NCI-H2081 (cell line): ENCODE measurements at places on chromosomes 5 and 9.
A peak's percentile ranks its signal among the peaks of the same experiment; 100 is the strongest.

DNA sequence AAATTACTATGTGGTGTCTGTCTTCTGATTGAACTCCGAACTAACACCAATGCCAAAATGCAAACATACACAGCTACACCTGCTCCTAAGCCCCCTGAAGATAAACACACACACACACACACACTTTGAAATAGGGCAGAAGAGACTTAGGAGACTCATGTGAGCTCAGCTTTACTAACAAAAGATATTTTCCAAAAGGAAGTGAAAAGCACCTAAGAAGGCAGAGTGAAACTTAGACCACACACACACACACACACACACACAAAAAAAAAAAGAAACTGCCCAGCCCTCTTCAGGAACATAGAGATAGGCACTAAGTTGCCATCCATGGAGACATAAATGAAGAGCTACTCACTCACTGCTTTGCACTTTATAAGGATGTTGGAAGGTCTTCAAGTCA, 45.2 kb upstream of the APC start:
- DNase-seq, result no peak

DNA sequence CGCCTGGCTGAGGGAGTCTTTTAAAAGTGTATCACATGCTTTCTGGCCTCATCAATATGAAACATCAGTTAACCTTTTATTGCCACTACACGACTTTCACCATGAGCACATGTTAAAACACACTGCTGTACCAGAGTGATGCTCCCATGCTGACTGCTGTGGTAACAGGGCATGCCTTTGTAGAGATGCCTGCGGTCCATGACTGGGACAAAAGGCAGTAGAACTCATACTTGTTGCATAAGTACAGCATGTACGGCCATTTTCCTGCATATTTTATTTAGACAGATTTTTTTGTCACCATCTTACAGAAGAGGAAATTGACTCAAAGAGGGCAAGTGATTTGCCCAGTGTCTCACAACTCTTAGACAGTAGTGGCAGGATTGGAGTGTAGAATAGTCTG, 105.7 kb upstream of the ADAMTSL1 start:
- no peak for DNase-seq

DNA sequence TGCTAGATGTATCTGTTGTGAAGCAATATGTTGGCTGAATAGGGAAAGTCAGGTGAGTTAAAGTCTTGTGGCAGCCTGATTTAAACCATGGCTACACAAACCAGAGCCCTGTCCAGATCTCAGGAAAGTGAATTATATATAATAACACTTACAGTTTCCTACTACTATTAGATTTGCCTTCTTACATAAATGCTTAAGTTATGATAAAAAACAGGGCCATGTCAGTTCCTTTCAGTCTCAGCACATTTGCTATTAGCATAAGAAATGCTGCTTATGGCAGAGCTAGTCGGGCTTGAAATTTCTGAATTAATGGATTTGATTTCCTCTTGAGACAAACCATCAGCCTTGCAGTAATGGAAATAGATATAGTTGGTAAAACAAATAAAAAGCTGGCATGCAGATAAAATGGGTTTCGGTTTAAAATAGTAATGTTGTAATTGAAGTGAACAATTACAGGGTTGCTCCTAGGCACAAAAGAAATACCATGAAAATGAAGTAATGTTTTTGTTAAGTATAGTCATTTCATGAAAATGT, 664.2 kb upstream of the ZNF608 start:
- peak; percentile 70 for DNase-seq

DNA sequence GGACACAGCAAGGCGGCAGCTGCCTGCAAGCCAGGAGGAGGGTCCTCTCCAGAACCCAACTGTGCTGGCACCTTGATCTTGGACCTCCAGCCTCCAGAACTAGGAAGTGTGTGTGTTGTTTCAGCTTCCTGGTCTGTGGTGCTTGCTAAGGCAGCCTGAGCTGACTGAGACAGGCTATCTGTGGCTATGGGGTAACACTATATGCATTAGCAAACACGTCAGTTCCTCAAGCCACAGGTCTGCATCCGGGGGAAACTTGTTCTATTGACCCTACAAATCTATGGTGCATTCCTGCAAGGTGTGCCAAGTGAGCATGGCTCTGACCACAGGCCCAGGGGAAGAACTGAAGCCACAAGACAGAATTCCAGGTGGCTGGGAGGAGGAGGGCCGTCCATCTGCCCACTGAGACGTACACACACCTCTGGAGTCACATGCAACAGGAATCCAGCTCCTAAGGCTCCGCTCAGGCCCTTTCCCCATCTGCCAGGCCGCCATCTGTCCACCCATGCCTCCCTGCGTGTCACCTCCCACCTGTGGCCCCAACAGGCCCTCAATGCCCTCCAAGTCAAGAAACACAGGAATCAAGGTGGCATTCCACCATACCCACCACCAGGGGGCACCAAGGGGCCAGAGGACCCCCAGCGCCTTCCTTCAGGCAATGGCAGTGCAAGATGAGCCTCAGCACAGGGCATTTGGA, 174.9 kb downstream of the ROR2 start:
- peak; percentile 59 for DNase-seq

GRCh38 chr5:68134033-68134668, 81.4 kb upstream of the PIK3R1 start:
- DNase-seq, result no peak

DNA sequence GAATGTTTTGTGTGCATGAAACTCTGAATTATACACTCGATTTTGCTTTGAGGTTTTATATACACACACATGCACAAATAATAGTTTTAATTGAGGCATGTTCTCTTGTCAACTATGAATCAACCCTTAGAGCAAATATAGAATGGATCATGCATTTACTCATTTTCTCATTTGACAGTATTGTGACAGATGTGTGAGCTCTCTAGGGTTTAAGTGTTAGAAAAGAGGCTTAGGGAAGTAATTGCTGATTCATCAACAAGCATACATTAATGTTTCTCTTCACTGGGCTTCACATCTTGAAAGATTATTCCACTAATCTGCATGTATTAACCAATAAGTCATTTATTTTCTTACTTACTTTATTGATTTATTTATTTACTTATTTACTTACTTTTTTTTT, 1356.8 kb upstream of the ACO1 start:
- DNase-seq, result peak; percentile 9

DNA sequence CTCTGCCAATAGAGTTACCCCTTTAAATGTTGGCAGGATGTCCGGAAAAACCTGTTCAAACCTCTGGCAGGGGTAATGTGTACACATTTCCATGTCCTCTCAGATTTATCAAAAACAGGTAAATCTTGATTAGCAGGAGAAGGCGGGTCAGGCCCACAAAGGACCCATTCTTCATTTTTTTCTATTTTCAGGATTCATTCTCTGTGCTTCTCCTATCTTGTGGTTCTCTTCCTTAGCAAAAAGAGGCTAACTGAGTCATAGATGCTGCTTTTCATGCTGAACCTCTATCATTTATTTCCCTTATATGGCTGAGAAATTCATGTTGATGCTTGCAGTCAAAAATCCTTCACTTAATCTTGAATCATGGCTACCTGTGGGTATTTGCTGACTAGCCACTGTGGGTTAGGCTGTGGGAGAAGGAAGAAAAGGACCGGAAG, 112.7 kb upstream of the IQGAP2 start:
- DNase-seq, result no peak

GRCh38 chr9:108687006-108687987, 168.5 kb downstream of the ACTL7B start:
- no peak for DNase-seq

DNA sequence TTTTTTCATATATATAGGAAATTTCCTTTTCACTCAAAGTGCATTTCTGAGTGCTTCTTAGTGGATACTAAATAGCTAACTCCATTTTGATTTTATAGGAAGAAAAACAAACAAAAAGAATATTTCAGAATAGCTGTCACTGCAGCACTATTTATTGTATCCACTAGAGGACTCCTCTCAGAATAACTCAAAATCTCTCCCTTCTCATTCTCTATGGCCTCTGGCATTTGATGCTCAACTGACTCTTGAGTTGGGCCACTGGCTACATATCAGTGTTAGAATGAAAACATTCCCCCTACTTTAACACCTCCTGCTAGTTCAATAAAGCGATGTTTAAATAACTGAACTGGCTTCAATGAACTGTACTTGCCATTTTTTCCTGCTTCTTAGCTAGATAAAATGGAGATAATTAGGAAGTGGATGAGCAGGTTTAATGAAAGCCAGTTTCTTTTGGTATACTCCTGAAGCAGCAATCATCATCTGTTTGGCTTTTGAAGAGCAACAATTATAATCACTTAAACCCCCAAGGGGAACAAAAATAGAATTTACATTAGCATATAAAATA, 16.6 kb upstream of the ELAVL2 start:
- DNase-seq, result peak; percentile 18

DNA sequence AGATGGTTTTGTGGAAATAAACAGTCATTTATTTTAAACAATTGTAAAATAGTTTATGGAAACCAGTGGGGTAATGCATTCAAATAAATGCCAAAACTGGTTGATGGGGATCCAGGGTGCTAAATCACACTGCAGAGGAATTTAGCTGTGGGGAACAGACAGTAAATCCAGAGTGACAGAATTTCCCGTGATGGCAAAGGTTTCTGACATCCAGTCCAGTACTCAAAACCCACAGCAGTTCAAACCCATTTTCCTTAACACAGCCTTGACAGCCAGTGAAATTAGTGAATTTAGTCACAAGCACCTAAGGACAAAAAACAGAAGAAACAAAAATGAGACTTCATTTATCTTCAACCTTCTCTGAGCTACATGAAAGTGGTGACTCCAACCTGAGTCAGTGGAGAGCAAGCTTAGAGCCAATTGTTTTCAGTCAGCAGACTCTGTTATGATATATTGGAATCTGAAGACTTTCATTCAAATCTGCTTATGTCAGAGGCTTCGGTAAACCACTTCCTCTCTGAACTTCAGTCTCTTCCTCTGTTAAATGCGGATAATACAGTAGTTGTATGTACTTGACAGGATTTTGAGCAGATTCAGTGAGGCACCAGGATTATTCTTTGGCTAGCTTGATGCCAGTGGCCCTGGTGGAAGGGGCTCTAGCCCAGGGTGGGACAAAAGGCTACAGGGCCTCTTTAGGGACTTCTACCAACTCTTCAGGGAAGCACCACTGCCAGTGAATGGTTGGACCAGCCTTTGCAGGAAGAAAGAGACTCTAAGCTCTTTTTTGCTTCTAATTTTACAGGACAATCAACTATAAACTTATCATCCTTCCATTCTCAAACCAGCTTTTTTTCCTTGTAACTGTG, 185.3 kb downstream of the MAPKAP1 start:
- DNase-seq, result no peak

DNA sequence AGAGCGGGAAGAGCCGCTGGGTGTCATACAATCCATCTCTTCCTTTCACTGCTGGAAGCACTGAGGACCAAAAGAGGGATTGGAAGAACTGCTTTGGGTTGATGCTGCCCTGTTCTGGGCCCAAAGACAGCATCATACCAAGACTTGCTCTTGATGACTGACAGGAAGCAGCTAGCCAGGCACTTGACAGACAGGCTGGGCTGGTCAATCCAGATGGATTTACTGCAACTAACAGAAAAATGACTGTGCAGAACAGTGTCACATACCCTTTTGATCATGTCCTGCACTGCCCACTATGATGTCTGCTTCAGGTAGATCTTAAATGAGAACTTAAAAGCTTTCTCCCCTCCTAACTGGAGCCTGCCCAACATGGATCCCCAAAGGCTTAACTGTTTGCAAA, 157.6 kb downstream of the CRB2 start:
- DNase-seq, result no peak

- no peak for DNase-seq
Measured at GRCh38 chr5:132392411-132392810, 22.9 kb downstream of the SLC22A5 start.

DNA sequence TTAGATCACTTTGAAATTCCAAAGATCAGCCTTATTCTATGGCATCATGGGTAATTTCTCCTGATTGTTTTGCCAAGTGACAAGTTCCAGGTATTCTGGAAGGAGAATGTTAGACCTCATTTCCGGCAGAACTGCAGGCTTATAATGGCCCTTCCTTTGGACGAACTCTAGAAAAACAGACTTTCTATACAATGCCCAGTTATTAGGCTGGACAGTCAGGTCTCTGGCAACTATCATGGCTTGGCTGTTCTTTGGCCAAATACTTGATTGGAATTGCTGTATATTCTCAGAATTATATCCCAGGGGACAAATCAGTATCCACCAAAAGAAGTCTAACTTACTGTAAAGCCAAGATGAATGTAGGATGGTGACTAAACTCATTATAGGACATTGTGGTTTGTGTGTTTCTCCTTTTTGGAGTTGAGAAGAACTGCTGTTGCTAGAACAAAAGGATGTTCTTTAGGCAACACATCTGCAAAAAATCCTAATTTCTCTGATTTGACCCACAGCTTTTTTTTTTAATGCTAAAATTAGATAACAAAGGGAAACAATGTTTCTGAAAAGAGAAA, 69.0 kb downstream of the ADAMTSL1 start:
- no peak for DNase-seq

DNA sequence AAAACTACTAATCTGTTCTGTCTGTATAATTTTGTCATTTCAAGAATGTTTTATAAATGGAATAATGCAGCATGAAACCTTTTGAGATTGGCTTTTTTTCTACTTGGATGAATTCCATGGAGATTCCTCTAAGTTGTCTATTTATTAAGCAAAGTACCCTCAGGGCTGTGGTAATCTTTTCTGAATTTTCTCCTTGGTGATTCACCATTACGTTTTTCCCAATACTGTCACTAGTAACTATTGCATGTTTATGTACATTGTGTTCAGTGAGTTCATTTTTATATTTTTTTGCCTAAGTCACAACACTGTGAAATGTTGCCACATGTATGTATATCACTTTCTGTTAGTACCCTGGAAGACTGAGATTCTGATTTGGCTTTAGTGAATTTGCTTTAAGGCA, 177.0 kb upstream of the GRIN3A start:
- no peak for DNase-seq

DNA sequence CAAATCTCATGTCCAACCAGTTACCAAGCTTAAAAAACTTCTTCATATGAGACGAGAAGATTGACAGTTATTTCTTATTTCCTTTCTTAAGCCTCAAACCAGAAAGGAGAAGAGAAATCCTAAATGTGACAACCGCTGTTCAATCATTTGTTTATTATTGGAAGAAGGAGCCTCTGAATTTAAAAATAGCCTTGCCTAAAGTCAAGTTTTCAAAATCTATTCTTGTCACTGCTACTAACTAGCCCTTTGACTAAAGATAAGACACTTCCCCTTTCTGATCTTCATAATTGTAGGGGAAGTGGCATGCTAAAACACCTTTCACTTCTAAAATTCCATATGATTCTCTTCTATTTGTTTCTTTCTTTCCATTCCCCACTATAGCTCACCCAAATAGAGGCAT, 106.2 kb upstream of the EMB start:
- no peak for DNase-seq

DNA sequence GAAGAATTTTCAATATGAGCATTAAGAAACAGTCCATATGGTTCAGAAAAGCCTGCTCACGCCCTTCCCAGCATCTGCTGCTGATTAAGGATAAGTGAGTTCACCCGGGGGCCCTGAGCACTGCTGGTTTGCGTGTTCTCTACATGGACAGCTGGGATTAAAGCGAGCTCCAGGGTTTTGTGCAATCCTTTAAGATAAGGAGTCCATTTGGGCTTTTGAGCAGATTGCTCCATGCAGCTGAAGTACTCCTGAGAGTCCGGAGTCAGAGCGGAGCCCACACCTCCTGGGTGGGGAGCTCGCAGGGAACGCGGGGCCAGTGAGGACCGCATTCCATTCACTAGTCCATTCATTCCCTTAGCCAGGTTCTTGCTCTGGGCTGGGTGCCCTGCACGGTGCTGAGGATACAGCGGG, 149.3 kb upstream of the COL5A1 start:
- DNase-seq, result no peak
